ENCODE measurements at places on chromosomes 11 and 22.

DNA sequence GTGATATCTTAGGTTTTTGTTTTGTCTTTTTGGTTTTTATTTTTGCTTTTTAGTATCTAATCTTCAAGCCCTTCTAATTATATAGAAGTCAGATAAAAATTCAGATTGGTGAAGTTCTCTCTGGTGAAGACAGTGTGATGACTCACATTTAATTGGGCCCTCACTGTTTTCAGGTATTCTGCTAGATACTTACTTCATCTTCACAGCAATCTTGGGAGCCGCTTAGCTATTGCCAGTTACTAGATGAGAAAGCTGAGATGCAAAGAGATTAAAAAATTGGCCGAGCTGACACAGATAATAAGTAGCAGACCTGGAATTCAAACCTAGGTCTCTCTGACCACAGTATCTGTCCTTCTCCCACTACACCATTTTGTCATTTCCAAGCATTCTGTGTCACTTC is 75.0 kb downstream of the PPP2R1B start:
- no peak for DNase-seq

GRCh38 chr22:20106849-20107237 is 9.1 kb upstream of the RANBP1 start:
- DNase-seq = no peak

DNA sequence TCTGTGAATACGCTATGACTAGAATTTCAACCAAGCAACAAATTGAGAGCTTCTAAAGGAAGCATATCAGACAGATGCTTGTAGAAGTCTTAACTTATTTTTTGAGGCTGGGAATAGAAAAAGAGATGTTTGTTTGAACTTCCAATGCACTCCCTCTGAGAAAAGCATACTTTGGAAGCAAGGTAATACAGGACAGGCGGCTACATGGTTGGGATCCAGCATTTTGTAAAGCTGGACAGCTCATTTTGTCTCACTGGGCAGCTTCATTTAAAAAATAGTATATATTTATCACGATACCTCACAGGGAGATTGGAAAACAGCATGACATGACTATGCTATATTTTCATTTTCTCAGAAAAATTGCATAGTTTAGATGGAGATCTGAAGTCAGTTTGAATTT is 821.3 kb upstream of the API5 start:
- no peak for DNase-seq

DNA sequence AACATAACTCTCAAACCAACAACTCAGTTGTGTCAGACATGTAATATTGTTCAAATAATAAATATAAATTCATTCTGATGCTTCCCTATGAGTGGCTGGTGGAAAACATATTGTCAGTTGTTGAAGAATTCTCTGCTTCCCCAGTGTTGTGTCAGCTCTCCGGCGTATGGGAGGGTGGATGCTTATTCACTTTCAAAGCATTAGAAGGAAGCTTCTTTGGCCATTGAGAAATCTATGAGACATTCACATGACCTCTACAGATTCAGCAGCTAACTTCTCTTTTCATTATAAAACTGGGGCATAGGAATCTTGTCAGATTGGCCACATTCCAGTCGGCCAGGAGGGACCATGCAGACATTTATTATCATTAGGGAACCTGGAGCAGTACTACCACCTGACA is 2.9 kb downstream of the OR51V1 start:
- no peak for DNase-seq

- no peak for DNase-seq
Observed at GRCh38 chr22:44505796-44506354, 7.8 kb upstream of the RTL6 start.

DNA sequence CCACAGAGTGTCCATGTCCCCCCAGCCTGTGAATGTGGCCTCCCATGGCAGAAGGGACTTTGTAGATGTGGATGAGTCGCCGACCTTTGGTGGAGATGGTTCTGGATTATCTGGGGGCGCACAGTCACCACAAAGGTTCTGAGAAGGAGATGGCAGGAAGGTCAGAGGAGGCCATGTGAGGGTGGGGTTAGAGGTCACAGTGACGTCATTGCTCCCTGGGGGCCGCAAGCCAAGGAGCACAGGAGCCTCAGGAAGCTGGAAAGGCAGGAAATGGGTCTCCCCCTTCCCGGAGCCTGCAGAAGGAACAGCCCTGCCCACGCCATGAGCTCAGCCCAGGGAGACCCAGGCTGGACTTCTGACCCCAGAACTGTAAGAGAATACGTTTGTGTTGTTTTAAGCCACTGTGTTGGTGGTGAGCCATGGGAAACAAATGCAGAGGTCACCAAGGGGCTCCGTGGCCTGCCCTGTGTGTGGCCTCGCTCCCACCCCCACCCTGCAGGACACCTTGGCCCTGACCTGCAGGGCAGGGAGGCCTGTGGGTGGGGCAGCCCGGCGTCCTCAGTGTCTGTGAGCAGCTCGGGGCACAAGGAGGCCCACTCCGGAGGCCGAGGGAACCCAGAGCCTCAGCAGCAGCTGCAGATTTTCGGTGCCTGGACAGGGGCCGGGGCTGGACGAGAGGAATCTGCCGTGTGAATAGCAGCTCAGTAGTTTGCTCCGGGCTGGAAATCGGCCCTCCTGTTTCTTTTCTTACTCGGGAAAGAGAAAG is 32.1 kb downstream of the GRAMD4 start:
- no peak for DNase-seq

DNA sequence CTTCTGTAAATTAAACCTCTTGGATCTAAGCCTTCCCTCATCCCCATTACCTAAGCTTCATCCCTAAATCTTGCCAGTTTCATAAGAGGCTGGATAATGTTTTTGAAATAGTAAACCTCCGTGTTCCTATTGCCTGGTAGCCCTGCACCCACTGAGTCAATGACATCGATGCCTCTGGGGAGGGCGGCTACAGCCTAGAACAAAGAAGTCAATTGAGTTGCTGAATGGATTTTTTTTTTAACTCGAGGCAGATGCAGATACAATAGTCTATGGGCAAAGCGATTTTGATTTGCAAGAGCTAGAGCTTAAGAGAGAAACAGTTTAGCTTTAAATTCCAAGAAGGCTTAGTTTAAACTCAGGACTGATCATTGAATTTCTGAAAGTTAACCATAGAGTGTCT is 121.3 kb downstream of the NECTIN1 start:
- no peak for DNase-seq

DNA sequence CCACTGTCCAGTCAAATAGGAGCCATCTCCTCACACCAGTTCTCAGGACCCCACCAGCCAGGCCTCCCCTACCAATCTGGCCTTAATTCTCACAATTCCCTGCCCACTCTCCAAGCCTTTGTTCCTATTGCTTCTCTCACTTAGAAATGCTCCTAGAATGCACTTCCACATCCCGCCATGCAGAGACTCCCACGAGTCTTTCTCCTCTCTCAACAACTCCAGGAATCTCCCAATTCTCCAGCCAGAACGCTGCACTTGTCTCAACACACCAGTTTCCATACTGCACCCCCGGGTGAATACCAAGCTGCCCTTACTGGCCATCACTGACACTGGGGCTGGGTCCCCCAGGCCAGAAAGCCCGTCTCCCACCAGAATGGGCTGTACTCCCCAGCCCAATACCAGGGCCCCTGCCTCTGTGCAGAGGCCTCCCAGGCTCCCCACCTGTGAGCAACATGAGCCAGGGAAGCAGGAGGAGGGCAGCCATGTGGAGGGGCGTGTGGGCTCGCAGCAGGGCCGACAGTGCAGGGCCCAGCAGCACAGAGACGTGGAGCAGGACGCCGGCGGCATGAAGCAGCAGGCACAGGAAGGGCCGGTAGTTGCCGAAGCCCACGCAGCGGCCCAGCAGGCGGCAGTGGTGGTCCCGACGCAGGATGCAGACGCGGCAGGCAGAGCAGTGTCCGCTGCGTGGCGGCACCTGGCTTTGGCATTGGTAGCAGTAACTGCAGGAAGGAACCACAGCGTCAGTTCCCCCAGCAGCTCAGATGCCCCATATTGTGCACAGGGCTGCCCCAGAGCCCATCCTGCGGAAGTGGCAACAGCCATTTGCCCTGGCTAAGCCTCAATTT is 2.4 kb downstream of the ZDHHC24 start:
- peak; percentile 63 for DNase-seq

GRCh38 chr22:37625737-37626136 is 13.7 kb upstream of the SH3BP1 start:
- DNase-seq = no peak

DNA sequence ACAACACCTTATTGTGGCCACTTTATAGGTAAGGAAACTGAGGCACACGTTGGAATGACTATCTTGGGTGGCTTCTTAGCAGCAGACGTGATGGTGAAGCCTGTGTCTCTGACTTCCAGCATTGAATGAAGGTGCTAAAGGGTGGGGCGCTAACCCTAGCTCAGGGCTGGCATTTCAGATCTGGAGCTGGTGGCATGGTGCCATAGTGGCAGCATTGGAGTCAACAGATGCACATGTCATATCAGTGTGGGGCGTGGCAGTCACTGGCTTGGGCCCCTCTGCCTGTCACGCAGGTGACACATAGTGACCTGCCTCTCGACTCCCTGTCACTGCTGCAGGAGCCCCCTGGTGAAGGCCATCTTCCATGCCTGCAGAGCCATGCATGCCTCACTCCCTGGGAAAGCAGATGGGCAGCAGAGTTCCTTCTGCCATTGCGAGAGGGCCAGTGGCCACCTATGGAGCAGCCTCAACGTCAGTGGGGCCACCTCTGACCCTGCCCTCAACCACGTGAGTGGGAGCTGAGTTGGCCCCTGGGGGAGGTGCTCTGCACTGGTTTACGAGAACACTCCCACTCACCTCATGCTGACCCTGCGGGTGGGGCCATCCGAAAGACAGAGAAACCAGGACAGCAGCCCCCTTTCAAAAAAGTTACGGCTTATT is 14.8 kb downstream of the SHISA8 start:
- DNase-seq = no peak

DNA sequence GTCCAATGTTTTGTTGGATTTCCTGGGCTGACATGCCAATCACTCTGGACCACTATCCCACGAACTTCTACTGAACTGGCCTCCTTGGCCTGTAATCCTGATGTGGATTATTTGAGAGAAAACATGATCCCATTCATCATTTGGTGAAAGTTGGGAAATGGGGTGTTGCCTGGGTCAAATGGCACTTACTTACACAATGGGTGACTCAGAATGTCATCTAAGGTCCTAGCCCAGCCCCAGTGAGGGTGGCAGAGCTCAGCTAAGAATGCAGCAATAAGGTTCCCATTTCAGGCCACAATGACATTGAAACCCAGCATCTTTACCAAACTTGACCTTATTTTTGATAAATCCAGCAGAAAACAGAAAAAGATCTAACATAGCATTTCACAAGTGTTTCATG is 8.0 kb upstream of the DSCAML1 start:
- DNase-seq = no peak
